CD4-positive, alpha-beta memory T cell (primary cell): ENCODE measurements at places on chromosomes 1 and 21.

DNA sequence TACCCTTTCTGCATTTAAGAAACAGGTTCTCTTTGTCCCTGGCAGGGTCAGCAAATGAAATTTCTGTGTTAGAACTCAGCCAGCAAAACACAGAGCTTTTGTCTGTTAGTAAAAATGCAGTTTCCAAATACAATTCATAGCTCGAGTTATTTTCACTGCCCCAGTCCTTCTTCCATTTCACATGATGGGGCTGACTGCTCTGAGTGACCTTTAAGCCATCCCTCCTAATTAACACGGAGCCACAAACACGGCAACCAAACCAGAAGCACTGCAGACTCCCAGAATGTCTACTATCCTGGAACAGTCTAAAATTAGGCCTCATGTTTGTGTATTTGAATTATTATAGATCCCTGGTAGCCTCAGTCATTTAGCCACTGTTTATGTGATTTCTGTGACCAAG lies 99.1 kb upstream of the RGS4 start:
- no peak for DNase-seq

- DNase-seq: no peak
These were observed 40.8 kb upstream of the DYNLT5 start for GRCh38 chr1:66711420-66711819.

GRCh38 chr1:85406887-85407533 lies 57.9 kb downstream of the DDAH1 start:
- DNase-seq: no peak

- no peak for DNase-seq
These were observed 108.5 kb upstream of the LRRC7 start for GRCh38 chr1:69459244-69459643.

DNA sequence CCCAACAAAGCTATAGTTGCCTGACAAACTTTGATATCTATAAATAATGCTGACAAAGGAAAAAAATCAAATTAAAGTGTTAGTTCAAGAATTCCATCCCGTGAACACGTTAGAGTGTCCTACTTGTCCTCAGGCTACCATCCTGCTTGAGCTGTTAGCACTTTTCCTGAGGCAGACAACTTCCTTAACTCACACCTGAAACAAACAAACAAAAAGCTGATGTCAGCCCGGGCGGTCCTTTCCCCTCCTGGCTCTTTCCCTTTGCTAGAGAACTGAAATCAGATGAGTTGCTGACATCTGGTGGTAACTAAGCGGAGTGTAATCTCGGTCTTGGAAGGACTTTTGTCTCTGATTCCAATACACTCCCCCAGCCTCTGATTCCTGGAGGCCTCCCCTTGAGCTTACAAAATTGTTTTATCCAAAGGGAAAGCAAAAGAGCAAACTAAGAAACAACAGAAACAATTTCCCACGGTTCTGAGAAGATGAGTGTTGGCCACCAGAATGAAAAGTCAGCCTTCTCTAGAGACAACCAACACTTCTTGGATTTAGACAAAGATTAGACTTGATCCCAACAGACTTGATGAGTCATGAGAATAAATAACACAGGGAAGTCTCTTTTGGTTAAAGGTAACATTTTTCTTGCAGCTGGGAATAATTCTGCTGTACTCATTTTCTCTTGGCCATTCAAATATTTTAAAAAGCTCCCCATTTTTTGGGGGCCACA lies 135.4 kb downstream of the PROX1 start:
- peak; percentile 23 for DNase-seq

DNA sequence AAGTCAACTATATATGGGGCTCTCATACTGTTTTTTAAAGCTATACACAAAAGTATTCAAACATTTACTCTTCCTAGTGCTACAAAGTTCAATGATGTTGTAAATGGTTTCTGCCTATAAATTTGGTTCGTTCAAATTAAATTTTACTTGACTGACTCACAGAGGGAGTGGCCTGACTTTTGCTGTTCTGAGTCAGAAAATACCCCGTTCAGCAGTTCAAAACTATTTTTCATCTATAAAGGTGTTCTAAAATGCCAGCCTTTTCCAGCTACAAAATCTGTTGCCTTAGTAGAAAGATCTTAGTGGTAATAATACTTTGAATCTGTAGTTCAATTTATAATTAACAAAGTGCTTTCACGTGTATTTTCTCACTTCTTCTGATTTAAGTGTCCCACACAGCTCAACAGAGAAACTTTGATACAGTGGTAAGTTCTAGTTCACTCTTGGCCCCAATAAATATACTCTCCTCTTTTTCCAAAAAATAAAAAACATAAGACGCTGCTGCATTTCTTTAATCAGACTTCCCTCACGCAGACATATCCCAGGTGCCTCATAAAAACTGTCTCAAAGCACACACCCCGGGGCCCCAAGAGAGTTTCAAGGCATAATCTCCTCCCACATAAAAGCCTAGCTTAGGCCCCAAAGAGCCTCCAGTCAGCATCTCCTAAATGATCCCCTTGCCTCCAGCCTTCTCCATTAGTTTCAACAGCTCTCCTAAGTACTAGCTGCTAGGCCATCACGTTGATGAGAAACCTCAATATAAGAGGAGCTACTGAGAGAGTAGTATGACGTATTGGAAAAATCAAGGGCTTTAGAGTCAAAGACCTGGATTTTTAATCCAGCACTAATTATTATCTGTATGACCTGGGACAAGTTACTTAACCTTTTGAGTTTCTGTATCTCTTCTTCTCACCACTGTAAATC lies 3.2 kb downstream of the PTP4A2 start:
- DNase-seq: no peak

DNA sequence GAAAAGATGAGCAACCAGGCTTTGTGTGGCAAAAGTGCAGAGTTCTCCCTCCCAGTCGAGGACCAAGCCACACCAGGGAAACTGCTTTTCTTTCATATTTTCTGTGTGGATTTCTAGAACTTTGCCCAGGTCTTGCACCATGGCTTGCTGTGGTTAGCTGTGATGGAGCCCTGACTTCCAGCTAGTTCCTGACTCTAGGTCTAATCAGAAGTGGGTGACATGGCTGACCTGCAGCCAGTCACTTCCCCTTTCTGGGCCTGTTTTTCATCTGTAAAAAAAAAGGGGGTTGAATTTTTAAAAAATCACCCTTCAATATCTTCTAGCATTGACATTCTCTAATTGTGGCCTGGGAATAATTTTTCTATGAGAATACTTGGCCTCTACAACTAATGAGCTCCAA lies 491.2 kb upstream of the USP24 start:
- DNase-seq: no peak

DNA sequence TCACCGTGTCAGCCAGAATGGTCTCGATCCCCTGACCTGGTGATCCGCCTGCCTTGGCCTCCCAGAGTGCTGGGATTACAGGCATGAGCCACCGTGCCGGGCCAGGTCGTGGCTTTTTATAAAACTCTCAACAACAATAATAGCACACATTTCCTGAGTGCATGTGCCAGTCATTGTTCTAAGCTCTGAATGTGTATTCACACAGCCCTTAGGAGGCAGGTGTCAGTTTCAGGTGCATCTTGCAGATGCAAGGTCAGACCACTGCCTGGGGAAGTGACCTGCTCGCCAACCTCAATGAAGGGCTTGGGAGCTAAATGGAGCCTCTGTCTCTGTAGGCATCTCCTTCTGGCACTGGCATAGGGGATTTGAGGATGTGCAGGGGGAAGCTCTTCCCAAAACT lies 1.6 kb upstream of the LEFTY2 start:
- no peak for DNase-seq

GRCh38 chr1:108882837-108883236 lies 6.1 kb downstream of the GPSM2 start:
- no peak for DNase-seq

DNA sequence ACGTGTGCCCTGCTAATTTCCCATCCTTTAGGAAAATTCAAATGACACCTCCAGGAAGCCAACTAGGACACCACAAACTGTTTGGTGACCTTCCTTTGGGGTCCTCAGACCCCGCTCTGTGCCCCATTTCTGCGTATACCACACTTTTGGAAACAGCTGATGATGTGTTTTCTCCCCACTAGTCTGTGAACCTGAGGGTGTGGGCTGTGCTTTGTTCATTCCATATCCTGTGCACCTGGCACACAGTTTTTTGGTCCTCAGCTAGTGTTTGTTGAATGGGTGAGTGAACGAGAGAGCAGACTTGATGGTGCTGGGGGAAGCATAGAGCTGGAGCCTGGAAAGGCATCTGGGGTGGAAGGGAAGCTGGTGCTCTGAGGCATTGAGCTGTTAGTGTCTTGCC lies 48.6 kb downstream of the RPS6KA1 start:
- no peak for DNase-seq

DNA sequence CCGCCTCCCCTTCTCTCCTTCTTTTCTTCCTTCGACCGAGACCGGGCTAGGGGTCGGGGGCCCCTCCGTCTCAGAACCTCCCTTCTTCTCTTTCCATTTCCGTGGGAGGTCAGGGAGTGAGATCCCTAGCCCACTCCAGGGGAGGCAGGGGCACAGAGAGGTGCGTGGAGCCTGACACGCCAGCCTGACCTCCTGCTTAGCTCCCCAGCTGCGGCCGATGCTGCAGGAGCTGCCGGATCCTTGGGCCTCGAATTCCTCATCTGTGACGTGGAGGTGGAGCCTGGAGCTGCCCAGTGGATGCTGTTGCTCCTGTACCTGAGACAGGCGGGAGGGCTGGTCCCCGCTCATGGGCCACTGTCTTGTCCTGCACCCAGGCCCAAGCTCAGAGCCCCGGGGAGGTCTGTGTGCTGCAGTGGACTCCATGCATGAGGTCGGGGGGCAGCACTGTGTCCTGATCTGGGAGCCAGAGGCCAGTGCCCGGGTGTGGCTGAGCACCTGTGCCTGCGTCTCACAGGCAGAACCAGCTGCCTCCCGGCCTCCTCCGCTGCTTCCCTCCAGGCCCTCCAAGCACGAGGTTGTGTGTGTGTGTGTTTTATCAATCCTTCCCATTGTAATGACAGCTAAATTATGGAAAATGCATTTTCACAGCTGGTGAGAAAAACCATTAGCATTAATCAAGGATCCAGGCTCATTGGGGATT lies 55.3 kb upstream of the TTC34 start:
- no peak for DNase-seq

GRCh38 chr1:85846706-85847105 lies 138.5 kb upstream of the ZNHIT6 start:
- no peak for DNase-seq

GRCh38 chr1:82273816-82274215 lies 473.1 kb downstream of the ADGRL2 start:
- DNase-seq: no peak

- no peak for DNase-seq
These were observed 31.7 kb upstream of the KLF17 start for GRCh38 chr1:44086692-44087474.

GRCh38 chr1:179151908-179152682 lies 70.2 kb downstream of the TOR3A start:
- no peak for DNase-seq

DNA sequence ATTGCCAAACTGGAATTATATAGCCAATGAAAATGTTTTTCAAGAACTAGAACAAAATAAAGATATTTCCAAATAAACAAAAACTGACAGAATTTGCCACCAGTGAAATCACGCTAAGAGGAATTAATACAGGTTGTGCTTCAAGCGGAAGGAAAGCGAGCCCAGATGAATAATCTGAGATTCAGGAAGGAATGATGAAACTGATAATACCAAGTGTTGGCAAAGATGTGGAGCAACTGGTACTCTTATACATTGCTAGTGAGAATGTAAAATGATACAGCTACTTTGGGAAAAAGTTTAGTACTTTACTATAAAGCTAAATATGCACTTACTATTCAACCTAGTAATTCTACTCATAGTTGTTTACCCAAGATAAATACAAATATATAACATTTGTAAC lies 30.8 kb upstream of the GUCA2B start:
- no peak for DNase-seq

GRCh38 chr1:93804412-93804811 lies 74.6 kb downstream of the DNTTIP2 start:
- no peak for DNase-seq

GRCh38 chr1:4367230-4367777 lies 287.1 kb upstream of the AJAP1 start:
- DNase-seq: no peak

DNA sequence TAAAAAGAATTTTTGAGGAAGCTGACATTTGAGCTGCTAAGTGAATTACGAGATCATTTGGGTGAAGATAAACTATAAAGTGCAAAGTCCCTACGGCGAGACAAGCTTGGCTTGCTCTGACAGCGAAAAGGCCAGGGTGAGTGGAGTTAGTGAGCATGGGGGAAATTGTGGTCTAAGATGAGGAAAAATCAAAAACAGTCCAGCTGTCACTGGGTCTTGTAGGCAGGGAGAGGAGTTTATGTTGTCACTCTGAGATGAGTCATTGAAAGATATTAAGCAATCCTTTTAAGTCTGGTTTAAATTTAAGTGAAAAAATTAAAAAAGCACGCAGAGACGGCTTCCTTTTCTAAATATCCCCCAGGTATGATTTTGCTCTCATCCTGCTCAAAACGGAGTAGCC lies 601.9 kb downstream of the MRPL39 start:
- DNase-seq: no peak

GRCh38 chr1:3978990-3979325 lies 78.9 kb upstream of the C1orf174 start:
- DNase-seq: no peak

- no peak for DNase-seq
These were observed 32.8 kb upstream of the PTBP2 start for GRCh38 chr1:96688767-96689166.

GRCh38 chr1:161676441-161676840 lies 13.5 kb downstream of the FCGR2B start:
- no peak for DNase-seq

DNA sequence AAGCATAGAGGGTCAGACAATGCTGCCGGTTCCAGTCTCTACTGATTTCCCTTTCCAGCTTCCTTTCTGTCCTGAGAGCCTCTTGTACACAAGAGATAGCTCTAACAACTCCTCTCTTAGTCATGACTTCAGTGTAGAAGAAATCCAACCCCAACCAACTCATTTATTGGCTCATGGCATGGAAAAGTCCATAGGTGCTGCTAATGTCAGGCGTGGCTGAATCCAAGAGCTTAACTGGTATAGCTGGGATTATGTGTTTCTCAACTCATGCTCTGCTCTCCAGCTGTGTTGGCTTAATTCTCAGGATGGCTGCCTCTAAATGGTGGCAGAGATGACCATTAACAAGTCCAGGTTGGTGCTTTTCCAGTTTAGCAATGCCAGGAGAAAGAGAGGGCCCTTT lies 12.4 kb upstream of the THRAP3 start:
- no peak for DNase-seq
